Activated CD4-positive, alpha-beta T cell treated with anti-CD3 and anti-CD28 coated beads, Interleukin-2, amount 10 ng/mL, durations not matched to agents 24 days and 14 days (primary cell): ENCODE measurements at places on chromosomes 7 and 10. TPM values are rescaled to one million over a fixed set of nuclear protein-coding genes. Genes with fewer than 3 reads are reported as not detected.

The TMEM196 gene
- not detected in 2 replicates for total RNA-seq

- no peak for DNase-seq
These were observed 21.9 kb upstream of the GDF10 start for GRCh38 chr10:47278152-47278473.

- no peak for DNase-seq
These were observed 332.4 kb downstream of the FRMD4A start for GRCh38 chr10:13998163-13998835.

The ANKRD30A gene
- total RNA-seq: not detected in 2 replicates

GRCh38 chr7:104825099-104825498 lies 188.9 kb upstream of the KMT2E start:
- DNase-seq: no peak

- no peak for DNase-seq
These were observed 32.7 kb upstream of the SH2D4B start for GRCh38 chr10:80504897-80505465.

GRCh38 chr10:130111852-130112180 lies 1.2 kb upstream of the C10orf143 start:
- DNase-seq: no peak

DNA sequence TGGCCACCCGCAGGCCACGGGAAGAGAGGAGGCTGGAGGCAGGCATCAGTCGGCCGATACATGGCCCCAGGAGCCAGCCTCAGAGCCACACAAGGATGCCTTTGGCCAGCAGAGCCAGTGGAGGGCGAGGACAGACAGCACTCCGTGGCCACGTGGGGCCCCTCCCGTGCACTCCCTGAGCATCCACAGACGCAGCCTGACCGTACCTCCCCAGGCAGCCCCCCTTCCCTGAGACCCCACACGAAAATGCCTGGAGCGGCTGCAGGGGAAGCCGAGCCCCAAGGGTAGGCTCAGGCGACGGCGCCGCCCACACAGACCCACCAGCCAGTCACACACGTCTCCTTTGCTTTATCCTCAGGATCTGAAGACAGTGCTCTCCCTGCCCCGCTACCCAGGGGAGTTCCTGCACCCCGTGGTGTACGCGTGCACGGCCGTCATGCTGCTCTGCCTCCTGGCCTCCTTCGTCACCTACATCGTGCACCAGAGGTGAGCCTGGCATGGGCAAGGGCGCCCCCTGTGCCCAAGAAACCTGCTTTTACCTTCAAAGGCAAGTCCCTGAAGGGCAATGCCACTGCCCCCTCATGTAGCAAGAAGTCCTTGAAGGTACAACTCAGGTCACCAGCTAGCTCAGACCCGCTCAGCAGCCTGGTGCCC lies 9.0 kb downstream of the ADGRA1 start:
- no peak for DNase-seq

DNA sequence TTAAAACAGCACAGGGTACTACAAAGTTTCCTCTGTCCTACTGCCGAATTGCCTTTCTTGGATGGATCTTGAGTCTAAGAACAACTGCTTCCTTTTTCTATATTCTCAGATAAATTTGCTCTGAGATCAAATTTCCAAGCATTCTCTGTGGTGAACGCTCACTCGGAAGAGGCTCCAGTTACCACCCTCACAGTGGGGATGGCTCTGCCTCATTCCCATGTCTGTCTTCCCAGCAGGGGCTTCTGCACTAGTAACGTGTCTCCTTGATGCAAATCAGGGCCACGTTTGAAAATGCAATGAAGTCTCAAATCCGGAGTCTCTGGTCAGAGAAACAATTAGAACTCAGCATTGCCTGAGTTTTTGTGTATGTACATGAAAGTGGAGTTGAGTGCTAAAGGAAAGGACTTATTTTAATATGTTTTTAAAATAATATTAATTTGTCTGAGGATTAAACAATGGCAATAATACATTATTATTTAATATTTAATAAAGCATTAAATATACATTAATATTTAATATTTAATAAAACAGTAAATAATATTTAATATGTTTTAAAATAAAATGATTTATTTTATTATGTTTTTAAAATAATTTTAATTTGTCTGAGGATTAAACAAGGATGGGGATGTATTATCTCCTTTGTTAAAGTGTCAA lies 61.8 kb downstream of the INHBA start:
- no peak for DNase-seq

- no peak for DNase-seq
These were observed 14.5 kb downstream of the LSMEM1 start for GRCh38 chr7:112495156-112495788.

DNA sequence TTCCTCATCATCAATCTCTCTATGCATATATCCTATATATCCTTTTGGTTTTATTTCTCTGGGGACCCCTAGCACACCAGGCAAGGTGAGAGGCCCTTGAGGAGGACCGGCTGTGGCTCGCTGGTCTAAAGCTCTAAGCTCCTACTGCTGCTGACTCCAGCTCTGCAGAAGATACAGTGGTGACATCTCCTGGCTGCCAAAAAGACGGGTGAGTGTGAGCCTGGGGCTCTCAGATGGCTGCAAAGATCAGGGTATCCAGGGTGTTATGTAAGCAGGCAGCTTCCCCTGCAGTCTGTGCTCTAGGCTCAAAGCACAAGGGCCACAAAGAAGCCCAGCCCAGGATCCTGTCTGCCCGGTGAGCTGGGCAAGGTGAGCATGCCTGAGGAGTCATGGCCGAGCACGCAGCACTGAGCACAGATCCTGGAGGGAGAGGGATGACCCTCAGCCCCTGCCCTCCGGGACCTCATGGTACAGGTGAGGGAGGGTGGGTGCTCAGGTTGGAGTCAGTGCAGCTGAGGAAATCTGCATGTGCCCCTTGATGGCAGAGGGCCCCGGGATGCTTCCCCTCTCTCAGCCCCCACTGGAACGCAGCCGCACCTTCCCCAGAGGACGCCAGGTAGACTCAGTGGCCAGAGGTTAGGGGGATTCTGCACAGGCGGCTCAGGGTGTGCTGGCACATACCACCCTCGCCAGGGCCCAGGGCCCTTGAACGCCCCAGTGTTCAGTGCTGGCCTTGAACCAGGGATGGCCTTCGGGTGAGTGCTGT lies 95.4 kb upstream of the INSIG1 start:
- DNase-seq: no peak

DNA sequence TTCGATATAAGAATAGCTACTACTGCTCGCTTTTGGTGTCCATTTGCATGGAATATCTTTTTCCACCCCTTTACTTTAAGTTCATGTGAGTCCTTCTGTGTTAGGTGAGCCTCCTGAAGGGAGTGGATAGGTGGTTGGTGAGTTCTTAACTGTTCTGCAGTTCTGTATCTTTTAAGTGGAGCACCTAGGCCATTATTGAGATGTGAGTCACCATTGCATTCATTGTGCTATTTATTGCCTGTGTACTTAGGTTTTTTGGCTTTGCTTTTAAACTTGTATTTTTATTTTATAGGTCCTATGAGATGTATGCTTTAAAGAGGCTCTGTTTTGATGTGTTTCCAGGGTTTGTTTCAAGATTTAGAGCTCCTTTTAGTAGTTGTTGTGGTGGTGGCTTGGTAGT lies 1430.8 kb downstream of the REEP3 start:
- no peak for DNase-seq

The OR2F2 gene
- not detected in 2 replicates for total RNA-seq

GRCh38 chr7:28297801-28298459 lies 114.4 kb upstream of the CREB5 start:
- no peak for DNase-seq

The GIMAP1 gene
- total RNA-seq: 4.9 and 6.0 TPM in 2 replicates

GRCh38 chr10:103544657-103545310 lies 51.3 kb downstream of the NEURL1 start:
- no peak for DNase-seq

- DNase-seq: no peak
These were observed 29.7 kb downstream of the TMEM248 start for GRCh38 chr7:66950763-66951162.

DNA sequence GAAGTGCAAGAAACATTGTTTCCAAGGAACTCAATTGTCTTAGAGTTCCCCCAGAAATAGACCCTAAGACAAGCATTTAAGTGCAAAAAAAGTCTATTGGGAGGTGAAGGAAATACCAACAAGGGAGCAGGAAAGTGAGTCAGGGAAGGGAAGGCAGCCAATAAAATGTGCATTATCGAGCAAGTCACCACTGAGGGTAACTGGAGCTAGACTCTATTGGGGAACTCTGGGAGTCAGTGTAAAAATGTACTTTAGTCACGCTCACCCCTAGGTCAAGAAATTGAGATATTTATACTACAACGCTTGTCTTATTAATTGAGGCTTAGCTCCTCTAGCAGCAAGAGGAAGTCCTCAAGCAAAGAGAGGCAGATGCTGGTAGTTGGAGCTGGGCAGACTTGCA lies 137.7 kb downstream of the RTKN2 start:
- no peak for DNase-seq

DNA sequence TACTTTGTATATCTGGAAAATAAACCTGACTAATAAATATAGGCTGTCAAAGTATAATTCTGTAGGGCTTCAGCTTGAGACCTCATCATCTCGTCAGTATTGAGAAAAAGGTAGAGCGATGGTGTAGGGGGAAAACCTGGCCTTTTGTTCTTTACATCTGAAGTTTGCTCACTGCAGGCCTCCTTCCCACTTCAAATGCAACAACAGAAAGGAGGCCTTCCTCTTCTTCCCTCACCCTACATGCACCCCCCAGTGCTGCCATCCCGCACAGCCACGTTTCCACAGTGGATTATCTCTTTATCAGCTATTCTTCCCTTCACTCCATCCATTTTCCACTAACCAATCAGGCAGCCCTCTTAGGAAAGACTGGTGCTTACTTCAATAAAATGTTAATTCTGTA lies 112.3 kb downstream of the VTI1A start:
- no peak for DNase-seq

The OR13A1 gene
- not detected in 2 replicates for total RNA-seq

The RARRES2 gene
- total RNA-seq: not detected in 2 replicates

DNA sequence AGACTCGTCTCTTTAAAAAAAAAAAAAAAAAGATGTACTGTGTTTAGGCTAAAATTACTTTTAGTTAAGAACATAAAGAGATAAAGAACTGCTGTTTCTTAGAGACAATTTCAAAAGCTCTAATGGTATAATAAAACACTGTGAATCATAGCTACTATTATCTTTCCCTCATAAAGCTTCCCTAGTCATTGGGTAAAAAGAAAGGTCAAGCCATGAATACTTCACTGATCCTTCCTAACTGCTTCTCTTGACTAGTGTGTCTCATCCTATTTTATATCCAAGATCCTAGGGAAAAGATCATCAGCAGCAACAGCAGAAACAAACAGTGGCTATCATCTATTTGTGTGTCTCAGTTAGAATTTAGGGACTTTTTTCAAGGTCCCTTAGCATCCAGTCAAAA lies 10.5 kb downstream of the YME1L1 start:
- DNase-seq: no peak

GRCh38 chr10:20888620-20889330 lies 8.3 kb downstream of the NEBL start:
- DNase-seq: no peak

DNA sequence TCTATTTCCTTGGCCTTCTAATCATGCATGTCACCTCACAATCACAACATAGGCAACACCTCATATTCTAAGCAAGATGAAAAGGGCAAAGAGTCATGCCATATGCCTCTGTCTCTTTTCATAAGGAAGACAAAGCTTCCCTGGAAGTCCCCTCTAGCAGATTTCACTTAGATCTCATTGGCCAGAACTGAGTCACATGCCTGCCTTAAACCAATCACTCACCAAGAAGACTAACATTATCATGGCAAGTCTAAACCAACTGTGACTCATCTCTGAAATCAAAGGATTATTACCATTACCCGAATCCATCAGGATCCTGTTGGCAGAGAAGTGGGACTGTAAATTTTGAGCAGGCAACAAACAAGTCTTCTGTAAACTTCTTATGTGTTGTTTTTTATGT lies 27.8 kb downstream of the CAV1 start:
- DNase-seq: peak; percentile 30

- DNase-seq: no peak
These were observed 140.0 kb downstream of the PTPRN2 start for GRCh38 chr7:158447506-158448171.

The ADAM12 gene
- total RNA-seq: not detected in 2 replicates

The RET gene
- total RNA-seq: 0.12 and 0.62 TPM in 2 replicates

DNA sequence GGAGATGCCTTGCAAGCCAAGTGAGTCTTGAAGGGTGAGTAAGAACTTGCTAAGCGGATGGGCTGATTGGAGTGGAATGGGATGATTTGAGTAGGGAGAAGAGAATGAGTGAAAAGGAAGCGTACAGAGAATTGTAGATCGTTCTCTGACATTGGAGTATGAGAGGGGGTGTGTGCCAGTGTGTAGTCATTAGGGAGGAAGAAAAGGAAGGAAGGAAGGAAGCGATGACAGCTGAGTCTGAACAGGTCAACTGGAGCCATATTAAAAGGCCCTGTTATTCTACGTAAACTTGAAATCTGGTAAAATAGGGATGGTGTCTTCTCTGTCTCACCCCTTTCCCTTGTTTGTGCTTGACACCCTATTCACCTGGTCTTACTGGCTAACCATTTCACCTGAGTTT lies 55.1 kb downstream of the SLK start:
- DNase-seq: no peak

- no peak for DNase-seq
These were observed 12.2 kb upstream of the CLCN1 start for GRCh38 chr7:143303733-143304132.

The TCAF2 gene
- 32.8 and 34.7 TPM in 2 replicates for total RNA-seq

DNA sequence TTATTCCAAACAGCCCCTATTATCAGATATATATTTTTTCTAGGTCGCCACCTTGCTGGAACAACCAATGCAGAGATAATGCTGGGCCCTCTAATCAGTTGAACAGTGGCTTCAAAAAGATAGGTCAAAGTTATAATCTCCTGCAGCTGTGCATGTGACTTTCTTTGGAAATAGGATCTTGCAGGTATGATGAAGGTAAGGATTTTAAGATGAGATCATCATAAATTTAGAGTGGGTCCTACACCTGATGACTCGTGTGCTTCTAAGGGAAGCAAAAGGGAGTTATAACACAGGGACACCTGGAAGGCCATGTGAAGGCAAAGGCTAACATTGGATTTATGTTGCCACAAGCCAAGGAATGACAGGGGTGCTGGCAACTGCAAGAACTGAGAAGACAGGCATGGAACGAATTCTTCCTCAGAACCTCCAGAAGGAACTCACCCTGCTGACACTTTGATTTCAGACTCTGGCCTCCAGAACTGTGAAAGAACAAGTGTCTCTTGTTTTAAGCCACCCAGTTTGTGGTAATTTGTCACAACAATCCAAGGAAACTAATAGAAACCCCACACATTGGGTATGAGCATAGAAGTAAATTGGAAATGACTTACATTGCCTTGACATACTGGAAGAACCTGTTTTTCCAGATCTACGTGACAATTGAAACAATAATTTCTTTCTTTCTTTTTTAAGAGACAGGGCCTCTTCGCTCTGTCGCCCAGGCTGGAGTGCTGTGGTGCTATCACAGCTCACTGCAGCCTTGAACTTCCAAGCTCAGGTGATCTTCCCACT lies 34.4 kb downstream of the CCDC71L start:
- DNase-seq: no peak

GRCh38 chr10:14056610-14057332 lies 274.0 kb downstream of the FRMD4A start:
- no peak for DNase-seq

DNA sequence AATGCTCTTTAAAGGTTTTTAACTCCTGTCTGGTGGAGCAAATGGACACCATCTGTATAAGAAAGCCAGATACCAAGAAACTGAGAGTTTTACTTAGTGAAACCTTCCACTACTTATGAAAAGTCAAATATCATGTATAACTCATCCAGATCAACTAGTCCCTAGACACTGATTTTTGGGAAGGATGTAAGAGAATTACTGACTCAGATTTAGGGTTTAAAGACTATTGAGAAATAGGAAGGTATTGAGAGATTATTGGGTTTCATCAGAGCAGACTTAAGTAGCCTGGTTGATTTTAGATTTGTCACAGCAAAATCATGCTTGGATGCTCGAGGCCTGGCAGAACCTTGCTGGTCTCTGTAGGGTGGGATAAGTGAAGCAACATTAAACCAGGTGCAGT lies 3.1 kb downstream of the CSTF2T start:
- no peak for DNase-seq

The ITIH5 gene
- total RNA-seq: not detected in 2 replicates
